ENCODE measurements at places on chromosomes 7 and 10.

DNA sequence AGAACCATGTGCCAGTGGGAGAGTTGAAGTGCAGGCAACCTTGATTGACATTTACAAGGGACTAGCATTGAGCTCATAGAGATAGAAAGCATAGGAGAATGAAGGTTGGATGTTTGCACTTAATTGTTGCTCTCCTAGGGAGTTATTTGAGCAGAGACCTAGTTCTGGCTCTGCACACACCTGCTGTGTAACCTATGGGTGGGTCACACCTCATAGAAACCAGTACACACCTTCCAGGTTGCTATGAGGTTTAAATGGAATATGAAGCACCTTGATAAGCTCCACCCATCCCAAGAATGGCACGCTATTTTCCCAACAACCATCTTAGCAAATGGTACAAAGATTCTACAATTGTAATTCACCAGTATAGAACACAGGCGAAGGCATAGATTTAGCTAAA is 86.2 kb upstream of the AOAH start:
- DNase-seq: no peak

DNA sequence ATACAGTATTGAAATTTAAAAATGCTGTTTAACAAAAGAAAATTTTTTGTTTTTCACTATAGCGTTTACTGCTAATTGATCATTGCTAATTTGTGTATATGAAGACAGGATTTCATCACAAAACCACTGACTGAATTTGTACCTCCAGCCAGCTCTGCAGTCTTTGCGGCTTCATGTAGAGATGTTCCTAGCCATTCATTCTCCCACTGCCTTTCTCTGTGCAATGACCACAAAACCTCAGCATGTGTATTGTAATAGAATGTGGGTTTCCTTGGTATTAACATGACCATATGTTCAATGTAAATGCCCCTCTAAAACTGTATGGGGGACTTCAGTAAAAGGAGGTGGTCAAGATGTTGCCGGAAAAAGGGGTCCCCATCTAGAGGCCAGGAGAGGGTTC is 81.1 kb upstream of the STEAP1B start:
- no peak for DNase-seq

GRCh38 chr10:128863823-128864405 is 603.1 kb upstream of the MGMT start:
- no peak for DNase-seq

GRCh38 chr7:31310321-31310935 is 30.1 kb downstream of the NEUROD6 start:
- DNase-seq: no peak

- no peak for DNase-seq
These were observed 87.8 kb upstream of the RHEB start for GRCh38 chr7:151607464-151607867.

DNA sequence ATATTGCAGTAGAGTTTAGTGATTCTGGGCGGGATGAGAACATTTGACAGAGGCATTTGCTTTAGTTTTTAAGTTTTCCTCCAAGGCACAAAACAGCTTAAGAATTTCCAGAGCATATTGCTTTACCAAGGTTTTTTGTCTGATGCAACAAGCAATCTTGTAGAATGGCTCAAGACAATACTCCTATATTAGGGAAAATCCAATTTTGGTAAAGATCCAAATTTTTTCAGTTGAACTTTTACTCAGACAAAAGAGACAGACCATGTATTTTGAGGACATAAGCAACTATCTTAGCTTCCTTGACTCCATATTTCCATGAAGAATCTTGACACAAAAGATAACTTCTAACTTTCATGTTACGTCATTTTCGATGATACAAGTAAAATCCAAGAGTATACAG is 92.3 kb upstream of the NANOS1 start:
- DNase-seq: no peak

DNA sequence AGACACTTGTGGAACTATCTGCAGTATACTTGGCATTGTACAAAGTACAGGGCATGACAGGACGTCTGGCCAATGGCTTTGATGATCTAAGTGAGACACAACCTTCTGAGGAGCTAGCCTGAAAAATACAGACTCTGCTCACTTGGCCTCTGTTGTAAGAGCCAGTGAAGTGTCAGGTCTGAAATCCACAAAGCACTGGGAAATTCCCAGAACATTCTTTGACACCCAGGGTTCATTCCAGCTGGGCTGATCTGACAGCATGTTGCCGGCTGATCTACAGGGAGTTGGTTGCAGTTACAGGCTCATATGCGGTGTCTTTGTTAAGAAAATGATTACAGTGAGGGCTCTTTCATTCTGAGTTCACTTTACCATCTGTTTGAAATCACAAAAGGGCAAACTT is 354.6 kb downstream of the PHF14 start:
- no peak for DNase-seq

DNA sequence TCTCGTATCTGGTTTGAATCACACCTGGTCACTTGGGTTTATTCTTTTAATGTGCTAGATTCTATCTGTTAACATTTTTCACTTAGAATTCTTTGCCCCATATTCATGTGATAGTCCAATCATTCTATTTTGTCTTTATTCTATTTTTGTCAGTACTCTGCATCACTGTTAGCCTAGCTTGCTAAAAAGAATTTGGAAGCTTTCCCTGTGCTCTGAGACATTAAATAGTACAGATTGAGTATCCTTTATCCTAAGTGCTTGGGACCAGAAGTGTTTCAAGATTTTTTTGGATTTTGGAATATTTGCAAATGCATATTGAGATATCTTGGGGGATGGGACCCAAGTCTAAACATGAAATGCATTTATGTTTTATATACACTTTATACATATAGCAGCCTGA is 51.0 kb downstream of the RALA start:
- DNase-seq: no peak

- peak; percentile 60 for DNase-seq
These were observed 52.6 kb upstream of the SMNDC1 start for GRCh38 chr10:110357252-110357780.

DNA sequence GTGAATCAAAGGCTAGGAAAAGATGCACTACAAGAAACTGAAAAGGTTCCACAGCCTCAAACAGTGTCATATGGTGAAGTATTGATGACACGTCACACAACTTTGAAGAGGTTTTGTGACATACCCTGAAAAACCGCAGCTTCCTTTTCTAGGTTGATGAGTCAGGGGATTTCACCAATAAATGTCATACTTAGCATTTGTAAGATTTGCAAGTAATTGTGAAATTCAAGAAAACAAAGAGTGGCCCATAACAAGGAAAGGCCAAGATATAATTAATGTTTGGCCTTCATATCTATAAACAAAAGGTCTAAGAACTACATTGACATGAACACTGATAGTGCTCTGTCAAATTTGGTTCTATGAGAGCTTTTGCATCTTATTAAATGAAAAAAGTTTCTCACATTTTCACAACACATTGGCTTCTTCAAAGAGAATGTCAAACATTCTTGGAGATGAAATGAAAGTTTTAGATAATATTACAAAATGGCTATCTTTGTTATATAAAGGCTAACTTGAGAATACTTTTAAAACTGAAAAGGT is 62.0 kb upstream of the NAMPT start:
- DNase-seq: no peak

DNA sequence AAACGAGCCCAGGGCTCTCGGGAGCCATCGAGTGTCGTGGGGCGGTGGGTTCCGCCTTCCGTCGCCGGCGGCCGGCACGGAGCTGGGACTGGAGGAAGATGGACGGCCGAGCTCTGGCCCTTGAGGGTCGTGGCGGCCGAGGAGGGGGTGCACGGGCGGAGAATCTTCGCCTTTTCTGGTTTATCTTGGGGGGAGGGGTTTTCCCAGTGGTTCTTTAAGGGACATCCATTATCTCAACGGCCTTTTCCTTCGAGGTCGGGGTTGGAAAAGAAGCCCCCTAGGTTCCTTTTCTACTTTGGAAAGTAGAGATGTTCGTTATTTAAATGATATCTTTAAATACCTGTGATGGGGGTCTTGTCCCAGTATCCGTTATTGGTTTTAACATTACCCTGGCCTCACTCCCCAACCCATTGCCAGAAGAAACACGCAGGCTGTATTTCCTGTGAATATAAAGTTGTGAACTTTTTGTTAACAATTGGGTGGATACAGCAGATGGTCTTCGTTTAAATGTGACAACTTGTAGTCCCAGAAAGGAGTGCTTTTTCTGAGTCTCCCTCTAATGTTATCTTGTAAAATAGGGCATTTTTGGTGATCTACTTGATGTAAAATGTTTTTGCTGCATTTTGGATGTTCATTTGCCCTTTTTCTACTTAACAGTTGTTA is 765 bp downstream of the CCAR1 start:
- DNase-seq: no peak

DNA sequence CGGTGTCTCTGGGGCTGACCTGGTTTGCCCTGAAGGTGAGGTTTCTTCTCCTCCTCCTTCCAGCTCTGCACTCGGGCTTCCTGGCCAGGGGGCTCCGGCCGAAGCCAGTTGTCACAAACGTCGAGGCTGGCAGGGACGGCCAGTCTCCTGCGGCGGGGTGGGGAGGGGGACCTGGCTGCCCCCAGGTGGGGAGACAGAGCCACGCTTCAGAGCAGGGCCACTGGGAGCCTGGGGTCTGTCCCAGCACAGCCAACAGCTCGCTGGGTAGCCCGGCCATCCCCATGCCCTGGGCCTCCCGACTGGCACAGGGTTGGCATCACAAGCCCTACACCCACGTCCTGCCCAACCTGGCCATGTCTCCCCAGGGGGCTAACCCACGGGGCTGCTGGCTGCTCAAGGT is 20.4 kb downstream of the MICALL2 start:
- no peak for DNase-seq

- no peak for DNase-seq
These were observed 428.5 kb upstream of the MGMT start for GRCh38 chr10:129038522-129038921.

GRCh38 chr7:881441-882234 is 5.3 kb downstream of the GET4 start:
- DNase-seq: no peak

GRCh38 chr7:134535272-134535918 is 8.0 kb downstream of the AKR1B10 start:
- no peak for DNase-seq

DNA sequence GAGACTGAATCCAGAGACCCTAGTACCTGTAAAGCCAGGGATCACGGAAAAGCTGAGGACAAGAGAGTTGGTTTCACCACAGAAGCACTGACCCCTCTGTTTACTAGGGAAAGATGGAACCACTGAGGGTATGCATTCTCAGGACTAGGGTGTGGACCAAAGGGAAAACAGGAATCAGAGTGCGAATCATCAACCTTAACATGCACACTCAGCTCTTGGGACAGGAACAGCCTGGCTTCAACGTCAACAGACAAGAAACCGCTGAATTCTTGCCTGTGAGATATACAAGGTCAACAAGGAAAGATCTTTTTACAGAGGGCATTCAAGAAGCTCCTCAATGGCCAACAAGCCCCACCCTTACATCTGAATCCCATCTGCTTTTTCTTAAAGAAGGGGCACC is 14.9 kb downstream of the TNRC18 start:
- no peak for DNase-seq

DNA sequence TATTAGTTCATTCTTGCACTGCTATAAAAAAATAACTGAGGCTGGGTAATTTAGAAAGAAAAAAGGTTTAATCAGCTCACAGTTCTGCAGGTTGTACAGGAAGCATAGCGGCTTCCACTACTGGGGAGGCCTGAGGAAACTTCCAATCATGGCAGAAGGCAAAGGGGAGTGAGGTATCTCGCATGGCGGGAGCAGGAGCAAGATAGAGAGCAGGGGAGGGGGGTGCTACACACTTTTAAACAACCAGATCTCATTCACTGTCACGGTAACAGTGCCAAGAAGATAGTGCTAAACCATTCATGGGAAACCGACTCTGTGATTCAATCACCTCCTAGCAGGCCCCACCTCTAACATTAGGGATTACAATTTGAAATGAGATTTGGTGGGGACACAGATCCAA is 11.6 kb downstream of the ADAMTS14 start:
- no peak for DNase-seq

- DNase-seq: peak; percentile 68
These were observed 851 bp upstream of the GOT1 start for GRCh38 chr10:99431190-99431760.

GRCh38 chr7:28921822-28922221 is 36.3 kb downstream of the TRIL start:
- peak; percentile 22 for DNase-seq

DNA sequence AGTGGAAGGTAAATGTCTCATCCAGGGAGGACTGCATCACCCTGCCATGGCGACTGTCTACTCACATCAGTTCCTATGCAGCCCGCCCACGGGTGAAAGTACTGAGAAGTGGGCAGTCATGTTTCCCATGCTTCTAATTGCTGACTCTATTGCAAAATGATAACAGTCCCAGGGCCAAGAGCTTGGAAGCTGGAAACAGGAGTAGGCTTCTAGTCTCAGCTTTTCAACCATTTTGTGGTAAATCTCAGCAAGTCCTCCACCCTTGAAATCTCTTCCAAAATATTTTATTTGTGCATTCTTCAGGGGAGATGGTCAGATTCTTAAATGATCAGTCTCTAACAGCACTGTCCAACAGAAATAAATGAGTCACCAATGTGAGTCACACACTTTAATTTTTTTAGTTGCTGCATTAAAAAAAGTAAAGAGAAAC is 48.1 kb upstream of the TARP start:
- no peak for DNase-seq

- DNase-seq: no peak
These were observed 37.5 kb upstream of the PFKFB3 start for GRCh38 chr10:6165221-6165725.

DNA sequence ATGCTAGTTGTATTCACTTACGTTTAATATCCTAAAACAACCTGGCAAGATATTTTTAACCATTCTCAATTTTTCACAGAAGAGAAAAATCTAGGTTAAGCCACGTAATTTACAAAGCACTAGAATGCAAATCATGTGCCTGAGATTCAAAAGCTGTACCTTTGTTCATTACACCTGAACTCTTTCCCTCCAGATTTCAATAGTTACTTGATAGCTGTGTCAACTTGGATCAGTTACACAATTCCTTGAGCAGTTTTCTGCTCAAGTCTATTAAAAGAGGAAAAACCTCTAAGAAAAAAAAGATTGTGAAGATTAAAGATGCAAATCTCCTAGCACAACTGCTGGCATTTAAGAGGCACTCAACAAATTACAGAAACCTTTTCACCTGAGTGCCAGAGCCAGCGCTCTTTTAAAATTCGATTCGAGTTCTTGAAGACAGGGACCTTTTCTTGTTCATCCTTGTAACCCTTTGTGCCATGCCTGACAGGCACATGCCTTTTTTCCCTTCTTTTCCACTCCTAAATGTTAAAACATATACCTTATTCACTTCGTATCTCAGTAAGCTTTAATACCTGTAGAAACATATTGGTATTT is 886 bp downstream of the NSUN6 start:
- DNase-seq: no peak

DNA sequence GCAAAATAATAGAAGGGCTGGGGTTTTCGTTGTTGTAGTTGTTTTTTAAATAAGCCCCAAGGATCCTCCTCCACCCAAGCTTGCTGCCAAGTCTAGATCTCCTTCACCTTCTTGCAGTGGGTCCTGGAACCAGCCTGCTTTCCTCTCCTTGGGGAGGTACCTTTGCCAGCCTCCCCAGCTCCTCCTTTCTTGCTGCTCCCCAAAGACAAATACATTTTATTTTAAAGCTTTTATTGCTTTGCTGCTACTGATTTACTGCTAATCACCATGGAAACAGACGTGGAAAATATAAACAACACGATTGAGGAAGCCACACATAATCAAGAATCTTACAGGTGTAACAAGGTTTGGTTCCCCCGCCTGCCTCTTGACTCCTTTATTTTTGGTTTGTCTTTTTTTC is 17.4 kb upstream of the SLF2 start:
- no peak for DNase-seq

All from uterus (tissue), 4 donors.